Epithelial cell of proximal tubule (primary cell): ENCODE measurements at places on chromosomes 5 and 9. TPM values are rescaled to one million over a fixed set of nuclear protein-coding genes. Genes with fewer than 3 reads are reported as not detected.
A peak's percentile ranks its signal among the peaks of the same experiment; 100 is the strongest.

- DNase-seq: no peak
Observed at GRCh38 chr5:167871091-167871490, 420.4 kb upstream of the WWC1 start.

GRCh38 chr9:129138476-129139232 is 27.4 kb downstream of the PTPA start:
- no peak for DNase-seq

Gene LOX
- total RNA-seq: 6.1 and 14.9 TPM in 2 replicates

Gene CDH9
- not detected in 2 replicates for total RNA-seq

- DNase-seq: peak; percentile 25
Observed at GRCh38 chr5:144421411-144421810, 250.7 kb downstream of the KCTD16 start.
